ENCODE measurements at places on chromosomes 2 and 18.

- peak; percentile 96 for DNase-seq
Observed at GRCh38 chr2:64063924-64064331, 44.7 kb upstream of the VPS54 start.

DNA sequence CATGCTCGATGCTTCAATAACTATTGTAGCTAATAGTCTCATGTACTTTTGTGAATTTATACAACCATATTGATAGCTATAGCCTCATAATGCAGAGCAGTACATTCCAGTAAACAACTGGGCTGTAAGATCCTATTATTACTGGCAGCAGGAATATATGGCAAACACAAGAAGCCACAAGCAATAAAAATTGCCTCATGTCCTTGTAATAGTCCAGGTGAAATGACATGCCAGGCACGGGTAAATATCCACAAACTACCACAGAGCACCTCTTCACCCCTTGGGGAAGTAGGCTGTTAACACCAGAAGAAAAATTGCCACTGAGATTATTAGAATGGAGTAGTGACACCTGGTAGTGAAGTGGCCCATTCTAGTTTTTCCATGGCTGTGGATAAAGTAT is 158.3 kb downstream of the MTX2 start:
- DNase-seq, result no peak

DNA sequence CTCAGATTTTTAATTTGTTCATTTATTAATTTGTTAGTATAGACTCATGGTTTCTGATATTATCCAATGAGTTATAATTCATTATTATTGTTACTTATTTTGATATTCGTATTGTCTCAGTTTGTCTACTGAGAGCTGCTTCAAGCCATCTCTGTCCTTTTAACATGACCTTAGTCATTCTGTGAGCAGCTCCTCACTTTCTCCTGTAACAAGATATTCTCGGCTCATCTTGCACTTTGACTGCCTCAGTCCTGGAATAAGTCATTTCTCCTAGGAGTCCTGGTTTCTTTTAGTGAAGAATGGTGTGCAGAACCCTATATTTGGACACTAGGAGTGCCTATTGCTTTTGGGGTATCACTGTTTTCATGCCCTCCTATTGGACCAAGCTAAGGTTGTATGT is 13.2 kb downstream of the ASB1 start:
- no peak for DNase-seq

- no peak for DNase-seq
Observed at GRCh38 chr2:207516206-207516605, 13.6 kb upstream of the CREB1 start.

DNA sequence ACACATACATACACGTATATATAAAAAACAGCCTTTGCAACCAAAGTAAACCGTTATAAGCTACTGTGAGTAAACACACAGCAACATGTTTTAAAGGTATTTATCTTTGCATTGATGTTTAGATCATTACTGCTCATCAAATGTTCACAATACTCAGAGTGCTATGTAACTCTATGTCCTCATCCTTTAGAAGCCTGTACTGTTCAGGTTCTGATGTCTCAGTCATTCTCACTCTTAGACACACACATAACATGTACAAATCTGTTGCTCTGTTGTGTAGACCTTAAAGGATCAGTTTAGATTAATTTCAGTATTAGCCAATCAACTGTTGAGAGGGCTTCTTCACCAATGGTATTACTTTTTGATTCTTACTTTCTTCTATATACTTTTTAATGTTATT is 139.7 kb upstream of the ITGB6 start:
- no peak for DNase-seq

DNA sequence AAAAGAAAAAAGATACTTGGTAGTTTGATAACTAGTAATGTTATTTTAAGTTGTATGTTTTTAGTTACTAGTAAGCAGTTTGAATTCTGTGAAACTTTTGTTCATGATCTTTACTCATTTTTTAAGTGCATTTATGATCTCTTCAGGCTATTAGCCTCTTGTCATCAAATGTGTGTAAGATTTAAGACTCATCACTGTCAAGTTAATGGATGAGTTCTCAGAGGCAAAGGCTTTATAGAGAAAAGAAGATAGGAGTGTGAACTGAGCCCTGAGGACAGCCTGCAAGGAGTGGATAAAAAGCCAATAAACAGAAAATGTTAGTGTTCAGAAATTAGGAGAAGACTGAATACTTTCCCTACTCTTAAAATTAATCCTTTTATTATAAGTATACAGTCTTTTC is 13.5 kb downstream of the NDUFV2 start:
- no peak for DNase-seq

- no peak for DNase-seq
Observed at GRCh38 chr2:102187496-102188150, 800 bp downstream of the IL1RL2 start.

DNA sequence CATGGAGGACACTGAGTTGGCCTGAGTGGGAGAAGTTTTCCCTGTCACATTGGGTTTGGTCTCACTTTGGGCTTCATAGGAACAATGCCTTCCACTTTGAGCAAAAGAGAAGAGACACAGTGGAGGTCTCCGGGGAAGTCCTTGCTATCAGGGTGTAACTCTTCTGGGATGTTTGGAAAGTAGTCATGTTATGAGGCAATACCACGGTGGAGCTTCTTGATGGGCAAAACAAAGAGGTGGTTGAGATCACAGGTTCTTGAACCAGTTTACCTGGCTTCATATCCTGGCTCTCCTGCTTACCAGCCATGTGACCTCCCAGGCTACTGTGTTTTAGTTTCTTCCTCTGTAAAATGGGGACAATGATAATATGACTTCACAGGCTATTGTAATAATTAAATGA is 478.6 kb downstream of the SLC4A3 start:
- DNase-seq, result no peak

GRCh38 chr2:174495365-174496012 is 8.7 kb upstream of the GPR155 start:
- peak; percentile 14 for DNase-seq

GRCh38 chr2:134420259-134420658 is 166.4 kb downstream of the MGAT5 start:
- no peak for DNase-seq

DNA sequence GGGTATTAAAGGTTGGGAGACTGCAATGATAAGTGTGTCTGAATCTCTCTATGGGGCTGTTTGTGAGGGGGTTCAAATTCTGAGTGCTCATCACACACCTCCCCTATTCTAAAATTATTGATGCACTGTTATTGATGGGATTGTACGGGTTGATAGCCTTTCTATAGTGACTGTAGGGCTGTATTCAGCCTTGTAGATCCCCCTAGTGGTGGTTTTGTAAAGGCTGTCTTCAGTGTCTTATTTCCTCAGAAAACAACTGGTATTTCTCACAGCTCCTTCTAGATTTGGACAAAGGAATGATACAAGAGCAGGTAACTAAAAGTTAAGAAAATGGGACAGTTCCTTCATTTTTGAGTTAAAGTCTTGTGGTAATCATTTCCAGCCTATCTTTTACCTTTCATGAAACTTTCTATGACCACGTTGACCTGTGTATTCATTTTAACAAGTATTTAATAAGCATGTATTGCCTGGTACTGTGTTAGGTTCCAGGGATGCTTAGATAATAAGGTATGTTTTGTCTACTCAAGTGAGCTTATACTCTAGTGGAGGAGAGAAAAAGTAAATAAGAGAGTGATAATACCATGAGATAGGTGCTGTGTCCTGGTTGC is 21.2 kb downstream of the SMAD4 start:
- DNase-seq, result peak; percentile 59

GRCh38 chr18:53489266-53489665 is 735.2 kb downstream of the MBD2 start:
- no peak for DNase-seq

DNA sequence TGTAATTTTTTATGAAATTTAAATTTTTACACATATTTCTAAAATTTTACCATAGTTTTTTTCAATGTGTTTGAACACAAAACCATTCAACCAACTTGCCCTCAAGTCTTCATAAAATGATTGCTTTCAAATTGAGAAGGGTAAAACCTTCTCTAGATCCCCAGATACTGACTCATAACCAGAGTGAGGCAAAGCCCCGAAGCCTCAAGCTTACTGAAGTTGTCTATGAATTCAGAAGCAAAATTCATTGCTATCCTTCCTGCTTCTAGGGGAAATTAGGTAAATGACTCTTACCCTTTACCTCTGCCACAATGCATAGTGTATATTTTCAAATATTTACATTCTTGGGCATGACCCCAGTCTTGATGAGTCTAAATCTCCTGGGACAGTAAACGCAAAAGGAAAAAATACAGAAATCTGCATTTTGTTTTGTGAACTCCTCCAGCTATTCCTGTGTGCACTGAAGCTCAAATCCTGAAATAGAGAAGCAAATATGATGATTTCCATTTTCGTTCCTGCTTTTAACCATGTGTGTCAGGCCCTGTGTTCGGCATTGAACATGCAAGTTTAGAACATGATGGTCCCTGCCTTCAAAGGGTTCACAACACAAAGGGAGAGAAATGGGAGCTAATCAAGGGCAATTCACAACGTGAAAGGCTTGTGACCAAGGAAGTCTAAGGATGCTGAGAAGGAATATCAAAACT is 246.3 kb downstream of the SUCLG1 start:
- no peak for DNase-seq

DNA sequence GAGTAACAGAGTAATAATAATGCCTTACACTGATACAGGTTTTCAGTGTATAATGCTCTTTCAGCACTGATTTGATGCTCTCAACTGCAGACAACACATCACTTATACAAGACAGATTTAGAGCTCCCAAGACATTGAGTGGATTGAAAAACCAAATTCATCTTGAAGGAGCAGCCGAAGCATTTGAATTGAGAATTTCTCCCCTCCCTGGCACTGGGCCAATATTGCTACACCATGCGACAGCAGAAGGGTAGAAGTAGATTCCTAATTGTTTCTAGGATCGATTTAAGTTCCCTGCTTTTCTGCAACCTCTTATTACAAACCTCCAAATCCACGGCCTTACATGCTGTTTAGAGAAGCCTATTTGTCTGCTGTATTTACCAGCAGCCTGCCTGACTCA is 15.5 kb downstream of the CENPA start:
- no peak for DNase-seq

- peak; percentile 65 for DNase-seq
Observed at GRCh38 chr2:234335661-234336228, 161.1 kb downstream of the ARL4C start.
